ENCODE measurements at places on chromosomes 2 and 18.

DNA sequence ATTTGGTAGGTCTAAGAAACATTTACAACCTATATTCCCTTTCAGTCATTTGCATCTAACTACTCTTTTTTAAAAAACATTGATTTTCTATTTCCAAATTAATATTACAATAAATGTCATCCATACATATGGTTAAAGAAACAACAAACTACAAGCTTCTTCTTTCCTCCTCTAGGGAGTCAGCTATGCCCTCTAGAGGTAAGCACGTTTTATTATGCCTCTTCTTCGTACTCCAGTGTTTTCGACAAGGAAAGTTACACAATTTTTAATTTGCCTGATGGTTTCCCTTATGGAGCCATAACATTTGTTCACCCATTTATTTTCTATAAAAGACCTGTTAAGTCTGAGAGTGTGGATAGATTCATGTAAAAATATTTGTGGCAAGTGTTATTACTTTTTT is 183.4 kb upstream of the CDH7 start:
- DNase-seq = no peak

- DNase-seq = no peak
Observed at GRCh38 chr2:46971929-46972328, 56.3 kb upstream of the MCFD2 start.

GRCh38 chr2:239912171-239912937 is 112.8 kb downstream of the NDUFA10 start:
- no peak for DNase-seq

- no peak for DNase-seq
Observed at GRCh38 chr2:197308996-197309690, 1.4 kb downstream of the ANKRD44 start.

- DNase-seq = no peak
Observed at GRCh38 chr2:239721991-239722759, 303.0 kb downstream of the NDUFA10 start.

- no peak for DNase-seq
Observed at GRCh38 chr2:190515687-190516086, 18.8 kb downstream of the NEMP2 start.

GRCh38 chr2:28557389-28558131 is 61.7 kb downstream of the PLB1 start:
- no peak for DNase-seq

DNA sequence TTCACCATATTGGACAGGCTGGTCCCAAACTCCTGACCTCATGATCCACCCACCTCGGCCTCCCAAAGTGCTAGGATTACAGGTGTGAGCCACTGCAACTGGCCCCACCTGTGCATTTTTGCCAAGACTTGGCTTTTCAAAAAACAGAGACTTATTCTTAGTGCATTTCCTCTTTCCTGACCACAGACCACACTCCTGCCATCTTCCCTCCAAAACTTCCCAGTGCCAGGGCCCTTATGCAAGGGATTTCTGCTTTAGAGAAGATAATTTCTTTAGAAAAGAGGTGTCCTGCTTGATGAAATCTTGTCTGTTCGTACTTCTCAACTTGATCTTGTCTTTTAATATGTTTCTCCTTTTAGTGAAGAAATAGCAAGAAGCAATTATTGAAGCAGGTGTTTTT is 98.8 kb upstream of the ZNF516 start:
- no peak for DNase-seq

GRCh38 chr2:27545348-27546141 is 37.3 kb upstream of the ZNF512 start:
- DNase-seq = no peak
